ENCODE measurements at places on chromosomes 3 and 15.

DNA sequence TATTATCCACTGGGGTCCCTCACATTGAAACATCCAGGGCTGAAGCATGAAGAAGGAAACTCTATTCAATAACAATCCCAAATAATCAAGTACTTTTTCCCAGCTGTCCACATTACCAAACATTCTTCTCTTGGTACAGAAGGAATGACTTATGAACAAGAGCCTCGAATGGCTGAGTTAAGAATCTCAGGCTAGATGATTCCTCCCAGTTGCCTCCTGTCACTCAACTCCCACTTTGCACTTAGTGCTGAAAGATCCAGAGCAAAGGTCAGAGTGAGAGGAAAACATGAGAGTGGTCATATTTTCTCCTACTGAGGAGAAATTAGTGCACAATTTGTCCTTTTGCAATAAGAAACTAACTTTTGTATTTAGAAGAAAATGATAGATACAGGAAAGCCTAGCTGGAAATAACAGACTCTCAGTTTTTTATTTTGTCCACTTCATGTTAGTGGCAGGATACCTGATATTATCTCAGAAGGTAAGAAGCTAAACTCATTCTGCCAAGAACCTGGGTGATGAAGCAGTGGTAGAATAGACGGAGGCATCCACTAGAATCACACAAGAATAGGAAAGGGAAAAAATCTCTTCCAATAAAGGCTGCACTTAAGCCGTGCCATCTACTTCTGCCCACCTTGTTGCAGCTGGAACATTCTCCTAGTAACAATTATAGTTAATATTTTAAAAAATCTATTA lies 46.2 kb downstream of the GADL1 start:
- no peak for DNase-seq

DNA sequence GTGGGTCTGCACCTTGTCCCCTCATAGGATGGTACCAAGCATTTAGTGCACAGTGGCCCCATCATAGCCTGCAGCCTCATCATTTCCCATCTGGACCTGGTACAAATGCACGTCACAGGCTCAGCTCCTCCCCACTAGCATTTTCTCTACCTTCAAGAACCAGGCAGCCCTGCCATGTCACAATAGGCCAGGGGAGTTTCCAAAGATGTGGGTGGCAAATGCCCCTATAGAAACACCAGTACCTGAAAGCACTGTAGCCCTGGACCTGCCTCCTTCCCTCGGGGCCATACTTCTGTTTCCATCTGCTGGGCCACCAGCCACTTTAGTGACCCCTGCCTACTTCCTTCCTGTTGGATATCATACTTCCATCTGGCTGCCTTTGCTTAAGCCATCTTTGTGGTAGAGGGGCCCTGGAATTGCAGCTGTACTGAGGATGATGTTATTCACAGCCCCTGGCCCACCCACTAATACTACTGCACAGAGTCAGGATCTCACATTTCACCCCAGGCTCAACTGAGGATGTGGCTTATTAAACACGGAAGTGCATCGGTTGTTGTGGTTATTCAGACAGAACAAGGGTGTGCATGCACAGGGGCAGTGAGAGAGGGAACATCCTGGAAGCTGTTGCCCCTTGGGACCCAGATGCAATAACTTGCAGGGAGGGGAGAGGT lies 3.8 kb downstream of the TCTA start:
- no peak for DNase-seq

DNA sequence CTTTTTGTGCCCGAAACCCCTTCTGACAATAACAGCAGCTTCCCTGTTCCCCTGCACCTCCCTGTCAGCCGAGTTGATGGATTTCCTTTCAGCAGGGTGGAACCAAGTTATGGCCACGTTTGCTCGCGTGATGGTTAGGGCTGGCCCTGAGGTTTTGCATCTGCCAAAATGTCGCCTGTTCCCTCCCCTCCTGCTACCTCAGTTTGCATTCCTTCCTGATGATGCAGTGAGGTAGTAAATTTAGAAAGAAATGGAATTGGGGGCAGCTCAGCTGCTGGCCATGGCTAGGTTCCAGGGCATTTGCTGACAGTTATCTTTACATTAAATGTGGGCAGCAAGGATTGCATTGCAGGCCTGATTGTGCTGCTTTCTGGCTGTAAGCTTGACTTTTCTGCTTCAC lies 13.2 kb downstream of the LIMD1 start:
- DNase-seq: no peak

GRCh38 chr15:27826411-27826810 lies 272.7 kb downstream of the OCA2 start:
- no peak for DNase-seq

DNA sequence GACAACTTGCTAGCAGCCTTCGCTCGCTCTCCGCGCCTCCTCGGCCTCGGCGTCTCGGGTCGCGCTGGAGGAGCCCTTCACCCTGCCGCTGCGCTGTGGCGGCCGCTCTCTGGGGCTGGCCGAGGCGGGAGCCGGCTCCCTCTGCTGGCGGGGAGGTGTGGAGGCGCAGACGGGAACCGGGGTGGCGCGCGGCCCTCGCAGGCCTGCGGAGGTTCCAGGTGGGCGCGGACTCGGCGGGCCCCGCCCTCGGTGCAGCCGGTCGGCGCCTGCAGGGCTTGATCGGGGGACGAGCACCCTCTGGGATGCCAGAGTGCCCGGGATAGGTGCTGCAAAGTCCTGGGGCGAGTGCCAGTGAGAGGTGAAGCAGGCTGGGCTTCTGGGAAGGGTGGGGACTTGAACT lies 989.9 kb downstream of the ROBO2 start:
- DNase-seq: no peak

DNA sequence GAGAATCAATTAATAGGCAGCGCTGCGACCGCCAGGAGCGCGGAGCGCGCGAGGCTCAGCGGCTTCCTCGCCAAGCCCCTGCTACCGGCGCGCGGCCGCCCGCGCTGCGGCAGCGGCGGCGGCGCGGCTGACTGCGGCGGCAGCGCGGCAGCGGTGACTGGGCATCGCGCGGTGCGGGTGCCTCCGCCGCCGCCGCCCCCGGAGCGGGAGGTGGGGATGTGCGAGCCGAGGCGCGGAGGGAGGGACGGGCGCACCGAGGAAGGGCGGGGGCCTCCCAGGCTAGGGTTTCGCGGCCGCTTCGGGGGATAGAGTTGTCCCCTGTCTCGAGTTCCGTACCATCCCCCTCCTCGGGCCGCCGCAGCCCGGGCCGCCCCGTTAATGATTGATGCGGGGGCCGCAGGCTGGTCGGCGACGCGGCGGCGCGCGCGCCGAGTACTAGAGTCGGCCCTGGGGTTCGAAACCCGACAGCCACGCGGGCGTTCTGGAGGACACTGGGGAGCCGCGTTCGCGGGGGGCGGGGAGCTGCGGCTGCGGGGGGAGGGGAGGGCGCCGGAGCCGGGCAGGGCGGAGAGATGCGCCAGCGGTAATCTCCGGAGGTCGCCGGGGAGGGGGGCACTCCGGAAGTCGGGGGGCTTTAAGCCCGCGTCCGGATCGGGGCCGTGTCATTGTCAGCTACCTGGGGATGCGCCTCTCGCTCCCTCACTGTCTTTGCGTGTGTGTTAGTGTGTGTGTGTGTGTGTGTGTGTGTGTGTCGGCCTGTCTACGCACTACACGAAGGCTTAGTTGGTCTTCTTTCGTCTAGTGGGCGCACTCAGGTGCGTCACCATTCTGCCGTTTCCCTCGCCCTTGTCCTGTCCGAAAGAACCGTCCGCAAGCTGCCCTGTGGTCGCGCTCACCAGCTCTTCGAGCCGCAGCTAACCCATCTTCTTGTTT lies at the start of gene PAQR9:
TSS of gene PAQR9 (minus strand) at position 159 of the 933 bp plus-strand sequence. CDS start 338 bp downstream, outside the sequence.
- peak; percentile 60 for DNase-seq

DNA sequence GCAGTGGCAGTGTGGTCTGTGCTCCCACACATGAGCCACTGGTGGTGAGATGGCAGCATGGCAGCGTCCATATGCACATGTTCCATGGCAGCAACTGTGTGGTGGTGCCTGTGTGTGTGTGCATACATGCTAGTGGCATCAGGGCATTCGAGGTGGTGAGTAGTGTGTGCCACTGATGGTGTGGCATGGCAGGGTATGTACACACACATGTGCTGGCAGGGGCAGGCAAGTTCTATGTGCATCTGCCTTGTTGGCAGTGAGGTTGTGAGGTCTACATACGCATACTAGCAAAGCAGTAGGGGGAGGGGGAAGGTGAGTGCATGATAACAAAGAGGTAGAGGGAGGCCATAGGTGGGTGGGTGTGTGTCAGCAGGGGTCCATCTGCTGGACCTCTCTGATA lies 378.7 kb downstream of the C3orf38 start:
- DNase-seq: no peak

GRCh38 chr3:191123231-191123630 lies 75.8 kb upstream of the OSTN start:
- no peak for DNase-seq

DNA sequence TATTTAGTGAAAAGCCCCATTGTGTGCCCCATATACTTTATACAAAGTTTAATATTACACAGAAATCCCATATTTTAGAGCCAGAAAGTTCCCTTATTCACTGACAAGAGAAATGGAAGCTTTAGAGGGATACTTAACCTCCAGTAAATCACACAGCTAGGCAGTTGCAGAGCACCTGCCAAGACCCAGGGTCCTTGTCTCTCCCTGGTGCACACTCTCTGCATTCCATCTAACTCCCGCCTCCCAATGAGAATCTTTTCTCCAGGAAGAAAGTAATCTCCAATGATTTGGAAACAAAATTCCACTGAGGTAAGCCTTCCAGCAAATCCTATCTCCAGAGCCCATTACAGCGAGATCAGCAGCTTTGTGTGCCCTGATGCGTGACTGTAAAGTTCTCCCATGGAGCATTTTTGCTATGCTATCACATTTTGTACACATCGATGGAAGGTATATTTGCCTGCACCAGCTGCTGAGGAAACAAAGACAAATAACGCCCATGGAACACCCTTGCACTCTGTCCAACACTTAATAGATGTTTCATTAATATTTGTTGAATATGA lies 41.4 kb downstream of the ULK4 start:
- DNase-seq: no peak

DNA sequence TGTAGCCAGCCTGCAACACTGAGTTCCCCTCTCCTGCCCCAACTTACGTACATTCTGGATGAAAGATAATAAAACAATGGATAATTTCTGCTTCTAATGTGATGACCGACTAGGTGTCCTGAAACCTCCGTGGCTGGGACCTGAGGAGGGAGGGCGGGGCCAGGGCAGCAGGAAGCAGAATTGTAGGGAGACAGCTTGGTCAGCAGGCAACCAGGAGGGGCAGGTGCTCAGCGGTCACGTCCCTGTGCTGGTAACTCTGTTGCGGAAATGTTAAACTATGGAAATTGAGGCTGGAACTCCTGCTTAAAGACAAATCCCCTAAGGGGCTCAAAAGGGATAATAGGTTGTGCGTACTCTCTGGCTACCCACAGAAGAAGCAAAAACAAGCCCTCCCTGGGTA lies 30.4 kb downstream of the SLC6A20 start:
- no peak for DNase-seq

GRCh38 chr15:26628071-26628470 lies 144.8 kb downstream of the GABRB3 start:
- no peak for DNase-seq

- DNase-seq: no peak
Measured at GRCh38 chr3:61226166-61226686, 25.0 kb downstream of the FHIT start.

GRCh38 chr3:184134746-184135148 lies 411 bp upstream of the EIF2B5 start:
- DNase-seq: no peak

- no peak for DNase-seq
Measured at GRCh38 chr3:135806317-135806716, 159.2 kb upstream of the PPP2R3A start.

- DNase-seq: no peak
Measured at GRCh38 chr15:45585069-45585791, 1.9 kb upstream of the BLOC1S6 start.

- DNase-seq: no peak
Measured at GRCh38 chr3:186536883-186537844, 7.0 kb downstream of the CRYGS start.

- no peak for DNase-seq
Measured at GRCh38 chr3:136120373-136121348, 75.5 kb downstream of the MSL2 start.

GRCh38 chr3:171954690-171955383 lies 84.5 kb upstream of the FNDC3B start:
- no peak for DNase-seq

DNA sequence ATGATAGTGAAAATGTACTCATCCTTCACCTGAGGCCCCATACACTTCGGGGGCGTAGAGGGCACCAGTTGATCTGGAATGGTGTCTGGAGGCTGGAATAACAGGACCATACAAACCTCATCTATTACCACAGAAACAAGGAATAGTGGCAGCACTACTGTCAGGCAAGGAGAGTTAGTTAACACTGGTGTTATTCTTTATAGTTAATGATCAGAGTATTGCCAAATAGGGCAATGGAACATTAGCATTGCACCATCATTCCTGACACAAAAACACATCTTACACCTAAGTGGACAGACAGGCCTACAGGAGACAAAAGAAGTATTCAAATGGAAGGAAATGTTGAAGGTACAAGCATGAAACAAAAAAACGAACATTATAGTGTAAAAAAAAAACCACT lies 137.0 kb upstream of the UBP1 start:
- no peak for DNase-seq

GRCh38 chr3:27031476-27031875 lies 337.7 kb downstream of the NEK10 start:
- DNase-seq: no peak

DNA sequence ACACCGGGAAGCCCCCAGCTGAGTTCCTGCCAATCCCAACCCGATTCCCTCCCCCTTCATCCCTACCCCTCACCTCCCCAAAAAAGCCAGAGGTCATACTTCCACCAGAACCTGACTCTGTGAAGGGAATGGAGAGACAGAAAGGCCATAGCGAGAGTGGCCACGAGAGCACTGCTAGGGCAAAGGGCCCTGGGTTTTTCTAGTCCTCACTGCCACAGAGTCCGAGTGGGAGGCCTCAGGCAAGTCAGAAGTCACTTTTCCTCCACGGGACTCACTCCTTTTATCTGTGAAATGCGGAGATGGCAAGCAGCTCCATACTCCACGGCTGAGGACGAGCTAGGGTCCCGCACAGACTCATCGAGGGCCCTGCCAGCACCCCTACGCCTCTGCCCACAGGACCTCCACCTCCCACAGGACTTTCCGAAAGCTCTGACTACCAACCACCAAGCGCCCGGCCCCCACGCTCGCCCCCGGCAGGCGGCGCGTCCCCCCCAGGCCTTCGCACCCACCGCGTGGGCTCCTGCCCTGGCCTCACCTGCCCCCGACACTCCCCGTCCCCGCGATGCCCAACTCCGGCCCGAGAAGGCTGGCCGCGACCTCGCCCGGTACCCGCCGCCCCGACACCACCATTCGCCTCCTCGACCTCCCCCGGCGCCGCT lies 792 bp downstream of the ATP13A3 start:
- no peak for DNase-seq

DNA sequence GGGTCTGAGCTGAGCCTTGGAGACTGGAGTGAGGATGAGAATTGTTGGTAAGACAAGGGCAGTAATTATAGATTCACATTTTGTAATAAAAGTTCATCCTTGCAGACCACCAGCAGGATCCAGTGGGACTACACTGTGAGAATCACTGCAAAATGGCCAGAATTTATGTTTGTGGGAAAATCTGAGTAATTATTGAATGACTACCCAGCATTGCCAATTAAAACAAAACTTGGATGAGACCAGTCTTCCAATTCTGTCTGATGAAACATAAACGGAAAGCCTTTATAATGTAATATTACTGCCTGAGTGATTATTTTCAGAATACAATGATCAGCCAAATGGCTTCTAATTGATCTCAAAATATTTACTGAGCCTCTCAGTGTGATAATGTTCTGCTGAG lies 323.3 kb upstream of the C2CD4B start:
- DNase-seq: no peak

Data from NCI-H446 (cell line).